HuH-7.5 (cell line): ENCODE measurements at places on chromosomes 7 and 10.

DNA sequence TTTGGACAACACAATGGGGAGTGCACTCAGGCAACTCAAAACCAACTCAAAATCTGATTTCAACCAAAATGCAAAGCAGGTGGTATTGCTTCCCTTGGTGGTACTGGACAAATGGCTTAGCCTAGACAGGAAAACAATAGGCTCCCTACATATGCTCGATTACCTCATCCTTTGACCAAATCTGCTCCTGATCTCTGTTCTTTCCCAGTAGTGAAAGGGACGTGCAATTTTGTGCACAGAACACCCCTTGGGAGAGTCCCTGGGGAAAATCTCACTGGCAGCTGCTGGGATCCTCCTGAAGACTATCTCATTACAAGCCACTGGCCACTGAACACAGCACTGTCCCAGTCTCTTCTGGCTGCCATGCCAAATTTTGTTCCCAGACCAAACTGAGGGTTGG, 149.2 kb upstream of the VSTM2A start:
- DNase-seq = no peak

DNA sequence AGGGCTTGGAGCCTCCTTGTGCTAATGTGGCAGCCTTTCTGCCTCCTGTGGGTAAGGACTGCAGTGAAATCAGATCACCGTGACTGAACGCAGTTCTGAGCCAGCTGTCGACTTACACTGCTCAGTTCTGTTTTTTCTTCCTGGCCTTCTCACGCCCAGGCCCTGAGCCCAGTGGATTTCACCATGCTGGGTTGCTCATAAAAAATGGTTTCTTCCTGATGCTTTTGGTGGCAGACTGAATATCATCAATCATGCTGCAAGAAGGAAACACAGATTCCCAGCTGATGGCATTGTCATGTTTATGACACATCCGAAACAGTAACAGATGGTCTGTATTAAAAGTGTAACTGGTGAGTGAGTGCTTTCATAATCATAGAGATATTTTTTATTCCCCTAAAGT, 389.6 kb downstream of the GALNT17 start:
- no peak for DNase-seq

- DNase-seq = no peak
Observed at GRCh38 chr7:106417273-106417902, 132.6 kb upstream of the NAMPT start.

GRCh38 chr7:34109936-34110780, 204.8 kb downstream of the BMPER start:
- no peak for DNase-seq

- DNase-seq = no peak
Observed at GRCh38 chr10:114867365-114867764, 45.8 kb downstream of the FHIP2A start.

GRCh38 chr7:112942981-112943380, 143.6 kb downstream of the GPR85 start:
- DNase-seq = no peak

DNA sequence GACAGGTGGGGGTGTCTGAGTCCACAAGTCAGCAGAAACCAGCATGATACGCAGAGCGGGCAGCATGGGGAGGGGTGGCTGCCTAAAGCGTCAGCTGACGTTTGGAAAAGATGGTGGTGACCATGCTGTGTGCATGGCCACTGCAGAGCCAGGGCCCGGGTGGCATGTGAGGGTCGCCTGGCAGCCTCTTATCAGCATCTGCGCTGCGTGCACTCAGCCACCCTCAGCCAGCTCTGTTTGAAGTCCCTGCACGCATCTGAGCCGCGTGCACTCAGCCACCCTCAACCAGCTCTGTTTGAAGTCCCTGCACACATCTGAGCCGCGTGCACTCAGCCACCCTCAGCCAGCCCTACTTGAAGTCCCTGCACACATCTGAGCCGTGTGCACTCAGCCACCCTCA, 61.5 kb downstream of the WDR37 start:
- DNase-seq = no peak

GRCh38 chr10:123266971-123267370, 112.8 kb downstream of the BUB3 start:
- DNase-seq = no peak

DNA sequence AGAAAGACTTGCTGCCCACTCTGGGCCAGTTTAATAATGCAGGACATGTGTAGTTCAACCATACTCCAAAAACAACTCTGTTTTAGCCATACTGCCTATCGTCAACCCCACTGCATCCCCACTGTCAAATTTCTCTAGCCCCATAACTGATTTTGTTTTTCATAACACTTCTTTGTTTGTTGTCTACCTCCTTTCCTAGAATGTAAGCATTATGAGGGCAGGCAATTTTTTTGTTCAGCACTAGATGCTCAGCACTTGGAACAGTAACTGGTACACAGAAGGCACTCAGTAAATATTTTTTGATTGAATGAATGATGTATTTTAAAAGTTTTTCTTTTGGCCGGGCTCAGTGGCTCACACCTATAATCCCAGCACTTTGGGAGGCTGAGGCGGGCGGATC, 183.8 kb upstream of the MKLN1 start:
- DNase-seq = no peak

DNA sequence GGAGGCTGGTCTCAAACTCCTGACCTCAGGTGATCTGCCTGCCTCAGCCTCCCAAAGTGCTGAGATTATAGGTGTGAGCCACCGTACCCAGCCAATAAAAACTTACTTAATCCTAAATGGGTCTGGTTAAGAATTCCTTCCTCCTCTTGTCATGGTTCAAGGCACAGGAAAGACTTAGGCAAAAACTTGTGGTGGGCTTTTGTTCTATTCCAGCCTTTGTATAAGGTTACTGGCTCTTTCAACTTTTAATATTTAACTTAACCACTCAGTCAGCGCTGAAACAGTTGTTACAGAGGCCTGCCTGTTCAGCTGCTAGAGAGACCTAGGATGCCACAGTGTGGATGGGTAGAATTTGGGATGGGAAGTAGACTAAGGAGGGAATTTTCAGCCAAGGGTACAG, 28.1 kb upstream of the GARS1 start:
- no peak for DNase-seq

DNA sequence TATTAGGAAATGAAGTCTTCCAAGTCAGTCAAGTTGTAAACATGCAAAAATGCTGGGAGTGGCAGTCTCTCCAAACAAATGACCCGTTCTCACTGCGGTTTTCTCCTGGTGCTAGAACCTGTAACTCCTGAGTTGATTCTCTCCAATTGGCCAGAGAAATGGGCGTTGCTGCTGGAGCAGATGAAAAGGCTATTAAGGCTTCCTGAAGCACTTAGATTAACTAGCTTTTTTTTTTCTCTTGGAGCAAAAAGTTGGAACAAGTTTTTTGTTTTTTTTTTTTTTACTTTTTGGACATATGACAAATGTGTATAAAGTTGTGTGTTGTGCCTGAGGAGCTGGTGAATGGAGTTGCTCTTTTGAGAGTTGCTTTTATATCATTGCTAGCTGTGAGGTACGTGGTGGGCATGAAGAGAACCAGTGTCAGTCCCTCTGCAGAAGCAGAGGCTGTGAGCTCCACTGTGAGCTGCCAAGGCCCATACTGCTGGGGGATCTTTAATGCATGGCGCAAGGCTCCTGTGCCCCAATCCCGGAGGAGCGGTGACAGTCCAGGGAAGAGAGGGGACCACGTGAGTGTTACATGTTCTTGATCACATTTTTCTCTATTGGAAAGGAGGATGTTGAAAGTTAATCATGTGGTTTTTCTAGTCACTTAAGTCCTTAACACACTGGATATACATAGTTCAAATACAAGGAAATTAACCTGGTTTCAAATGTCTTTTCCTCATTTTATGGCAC, 393.6 kb upstream of the GALNT17 start:
- DNase-seq = no peak

DNA sequence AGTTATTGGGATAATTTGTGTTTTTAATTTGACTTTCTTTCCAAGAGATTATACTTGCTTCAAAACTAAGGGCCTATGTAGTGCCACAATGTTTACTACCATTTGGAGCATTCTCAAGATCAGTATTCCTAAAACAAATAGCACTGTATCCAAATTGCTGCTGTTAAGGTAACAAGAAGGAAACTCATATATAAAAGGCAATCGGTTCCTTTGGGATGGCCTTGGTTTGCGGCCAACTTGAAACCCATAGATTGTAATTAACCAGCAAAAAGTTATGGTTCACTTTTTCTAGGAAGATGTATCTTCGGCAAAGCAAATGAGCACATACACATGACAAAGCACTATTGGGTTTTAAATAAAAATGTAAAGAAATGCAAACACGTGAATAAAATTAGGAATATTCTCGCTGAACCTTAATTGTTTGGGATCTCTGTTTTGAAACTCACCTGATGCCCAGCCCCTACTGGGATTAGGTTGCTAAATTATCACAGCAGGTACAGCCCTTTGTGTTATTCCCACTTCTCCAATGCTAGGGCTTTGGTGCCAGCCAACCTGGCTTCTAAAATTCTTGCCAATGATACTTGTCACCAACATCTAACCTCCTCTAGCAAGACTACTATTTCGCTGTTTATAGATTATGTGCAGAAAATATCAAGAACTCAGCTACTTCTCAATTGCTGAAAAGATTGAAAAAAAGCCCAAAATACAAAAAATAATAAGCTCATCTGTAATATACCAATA, 16.0 kb downstream of the CDNF start:
- no peak for DNase-seq

GRCh38 chr10:21174715-21175495, 277.8 kb upstream of the NEBL start:
- no peak for DNase-seq

GRCh38 chr10:70374775-70375614, 7.4 kb downstream of the LRRC20 start:
- no peak for DNase-seq

DNA sequence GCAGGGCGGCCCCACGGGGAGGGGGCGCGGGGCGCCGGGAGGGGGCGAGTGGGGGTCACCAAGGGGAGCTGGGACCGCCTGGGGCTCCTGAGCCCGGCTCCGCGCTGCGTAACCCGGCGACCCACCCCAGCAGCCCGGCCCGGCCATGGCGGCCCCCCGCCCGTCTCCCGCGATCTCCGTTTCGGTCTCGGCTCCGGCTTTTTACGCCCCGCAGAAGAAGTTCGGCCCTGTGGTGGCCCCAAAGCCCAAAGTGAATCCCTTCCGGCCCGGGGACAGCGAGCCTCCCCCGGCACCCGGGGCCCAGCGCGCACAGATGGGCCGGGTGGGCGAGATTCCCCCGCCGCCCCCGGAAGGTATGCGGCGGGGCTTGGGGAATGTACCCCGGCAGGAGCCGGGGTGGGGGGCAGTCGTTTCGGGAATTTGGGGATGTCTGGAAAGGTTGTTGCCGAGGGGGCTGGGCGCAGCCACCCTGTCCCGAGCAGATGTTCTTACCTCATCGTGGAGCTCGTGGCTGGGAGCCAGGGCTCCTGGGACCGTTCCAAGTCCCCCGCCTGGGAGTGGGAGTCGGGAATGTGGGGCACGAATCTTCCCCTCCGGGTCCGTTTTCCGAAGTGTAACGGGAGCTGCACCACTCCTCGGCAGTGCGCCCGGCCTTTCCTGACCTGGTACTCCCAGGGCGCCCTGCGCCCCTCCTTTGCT, 431 bp downstream of the ZYX start:
- no peak for DNase-seq

- DNase-seq = no peak
Observed at GRCh38 chr10:13815756-13816155, 229.0 kb downstream of the PRPF18 start.

DNA sequence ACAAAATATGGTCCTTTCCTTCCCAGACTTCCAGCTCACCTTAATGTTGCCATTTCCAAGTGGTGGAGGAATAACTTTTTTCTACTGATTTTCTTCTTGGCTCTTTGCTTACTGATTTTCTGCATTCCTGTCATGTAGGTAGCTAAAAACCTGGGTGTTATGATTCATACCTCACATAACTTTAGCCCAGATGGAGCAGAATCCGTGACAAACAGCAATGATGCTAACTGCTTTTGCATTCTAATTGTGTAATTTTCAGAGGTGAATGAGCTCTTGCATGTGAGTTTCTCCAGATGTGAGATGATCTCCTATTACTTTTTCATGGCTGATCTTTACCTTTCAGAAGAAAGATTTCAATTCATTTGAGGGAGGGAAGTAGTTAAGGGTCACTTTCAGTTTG, 43.4 kb downstream of the WDR11 start:
- no peak for DNase-seq

GRCh38 chr7:23347682-23348180, 48.6 kb downstream of the MALSU1 start:
- DNase-seq = no peak

DNA sequence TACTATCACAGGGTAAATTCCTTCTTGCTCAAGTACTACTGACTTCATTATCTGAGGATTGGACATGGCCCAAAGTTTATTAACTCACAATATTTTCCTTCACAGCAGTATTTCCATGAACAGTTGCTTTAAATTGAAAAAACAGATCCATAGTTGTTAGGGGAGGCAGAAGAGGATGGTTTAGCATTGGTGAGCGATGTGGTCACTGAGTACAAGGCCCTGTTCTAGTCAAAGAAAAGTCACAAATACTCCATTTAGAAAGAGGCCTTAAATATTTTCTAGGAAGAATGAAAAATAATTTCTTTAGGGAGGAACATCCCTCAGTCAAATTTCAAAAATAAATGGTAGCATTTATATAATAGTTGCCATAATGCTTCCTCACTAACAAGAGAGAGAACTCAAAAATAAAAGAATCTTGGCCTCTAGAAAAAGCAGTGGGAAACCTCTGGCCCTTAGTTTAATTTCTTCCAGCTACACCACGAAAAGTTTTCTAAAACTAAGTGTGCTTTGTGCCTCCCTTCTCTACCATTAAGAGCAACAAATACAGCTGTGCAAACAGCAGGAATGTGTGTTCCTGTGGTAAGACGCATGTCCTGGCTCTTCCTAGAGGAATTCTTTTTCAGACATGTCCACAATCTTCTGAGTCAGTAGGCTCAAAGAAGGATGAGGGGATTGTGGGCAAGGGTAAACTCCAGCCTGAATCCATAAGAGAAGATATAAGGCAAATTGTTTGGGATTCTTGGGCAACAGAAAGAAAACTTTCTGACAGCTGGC, 105.7 kb downstream of the HOXA1 start:
- no peak for DNase-seq

DNA sequence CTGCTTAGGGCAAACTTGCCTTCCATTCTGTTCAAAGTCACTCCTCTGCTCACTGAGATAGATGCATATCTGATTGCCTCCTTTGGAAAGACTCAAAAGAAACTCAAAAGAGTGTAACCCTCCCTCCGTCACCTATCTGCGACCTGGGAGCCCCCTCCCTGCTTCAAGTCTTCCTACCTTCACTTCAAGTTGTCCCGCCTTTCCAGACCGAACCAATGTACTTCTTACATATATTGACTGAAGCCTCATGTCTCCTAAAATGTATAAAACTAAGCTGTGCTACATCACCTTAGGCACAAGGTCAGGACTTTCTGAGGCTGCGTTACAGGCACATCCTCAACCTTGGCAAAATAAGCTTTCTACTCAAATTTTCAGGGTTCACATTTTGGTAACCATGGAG, 77.4 kb upstream of the C1GALT1 start:
- DNase-seq = no peak

- DNase-seq = peak; percentile 23
Observed at GRCh38 chr10:69742928-69743602, 58.6 kb upstream of the COL13A1 start.

GRCh38 chr10:95321554-95322301, 30.9 kb upstream of the PDLIM1 start:
- no peak for DNase-seq
